KG1 (cell line): ENCODE measurements at places on chromosomes 4 and X.

- no peak for DNase-seq
Measured at GRCh38 chr4:143311924-143312323, 24.8 kb upstream of the GAB1 start.

DNA sequence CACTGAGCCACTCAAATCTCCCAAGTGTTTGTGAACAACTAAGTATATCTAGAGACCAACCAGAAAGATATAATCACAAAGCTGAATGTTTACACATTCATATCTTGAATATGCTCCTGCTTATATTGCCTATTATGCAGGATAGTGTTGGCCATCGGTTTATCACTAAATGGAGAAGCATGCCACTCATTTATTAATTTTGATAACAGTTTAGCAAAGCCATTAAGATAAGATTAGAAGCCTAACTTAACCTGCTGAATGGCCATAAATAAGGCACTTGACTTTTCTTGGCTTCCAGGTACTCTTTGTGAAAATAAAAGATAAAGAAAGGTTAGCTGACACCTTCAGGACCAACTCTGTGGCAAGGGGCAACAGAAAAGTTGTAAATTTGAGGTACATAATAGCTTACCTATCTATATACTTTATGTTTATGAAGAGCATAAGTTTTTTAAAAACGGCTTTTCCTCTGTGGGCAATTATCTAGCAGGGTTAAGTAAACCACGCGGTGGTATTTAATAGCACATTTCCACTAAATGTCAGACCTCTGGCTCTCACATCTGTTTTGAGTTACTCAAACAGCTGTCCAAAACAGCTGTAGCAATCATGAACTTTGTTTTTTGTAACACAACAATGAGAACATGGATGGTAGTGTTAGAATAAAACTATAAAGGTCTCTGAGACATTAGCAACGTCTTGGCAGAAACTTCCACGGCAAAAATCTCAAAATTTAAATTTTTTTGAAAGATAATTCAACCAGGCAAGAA lies 58.8 kb upstream of the FTHL17 start:
- no peak for DNase-seq

DNA sequence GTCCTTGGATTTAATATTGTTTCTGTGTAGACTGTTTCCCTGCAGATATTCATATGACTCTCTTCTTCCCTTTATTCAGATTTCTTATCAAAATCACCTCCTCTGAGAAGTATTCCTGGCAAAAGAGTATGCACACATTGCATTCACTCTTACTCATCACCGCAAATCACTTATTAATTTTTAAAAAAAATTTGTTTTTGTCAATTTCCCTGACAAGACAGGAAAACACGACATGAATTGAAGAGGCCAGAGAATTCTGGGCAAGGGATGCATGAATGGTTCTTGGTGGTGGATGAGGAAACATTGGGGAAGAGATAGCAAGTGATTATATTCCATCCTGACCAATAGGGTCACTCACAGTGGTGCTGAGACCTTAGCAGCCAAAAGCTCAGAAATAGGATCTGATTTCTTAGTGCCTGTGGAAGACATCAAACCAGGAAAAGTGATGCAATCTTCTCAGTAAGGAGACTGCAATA lies 522.5 kb upstream of the AGA start:
- DNase-seq, result no peak

- DNase-seq, result no peak
Measured at GRCh38 chr4:184350964-184351363, 123.4 kb downstream of the IRF2 start.

DNA sequence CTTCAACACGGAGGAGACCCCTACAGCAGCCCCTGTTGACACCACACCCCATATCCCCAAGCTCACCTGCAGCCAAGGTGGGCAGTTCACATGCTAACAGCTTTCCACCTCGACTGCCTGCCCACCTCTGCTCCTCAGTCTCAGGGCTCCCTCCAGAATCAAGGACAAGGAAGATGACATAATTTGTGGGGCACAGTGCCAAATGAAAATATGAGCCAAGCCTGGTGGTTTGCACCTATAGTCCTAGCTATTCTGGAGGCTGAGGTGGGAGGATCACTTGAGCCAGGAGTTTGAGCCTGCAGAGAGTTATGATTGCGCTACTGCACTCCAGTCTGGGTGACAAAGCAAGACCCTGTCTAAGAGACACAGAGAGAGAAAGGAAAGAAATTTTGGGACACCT lies 516.3 kb downstream of the BCOR start:
- DNase-seq, result no peak

GRCh38 chrX:69189576-69190371 lies 24.5 kb upstream of the PJA1 start:
- DNase-seq, result no peak

- DNase-seq, result no peak
Measured at GRCh38 chr4:146469022-146469421, 52.7 kb downstream of the SLC10A7 start.

GRCh38 chr4:498328-498904 lies 540 bp downstream of the ZNF721 start:
- no peak for DNase-seq

DNA sequence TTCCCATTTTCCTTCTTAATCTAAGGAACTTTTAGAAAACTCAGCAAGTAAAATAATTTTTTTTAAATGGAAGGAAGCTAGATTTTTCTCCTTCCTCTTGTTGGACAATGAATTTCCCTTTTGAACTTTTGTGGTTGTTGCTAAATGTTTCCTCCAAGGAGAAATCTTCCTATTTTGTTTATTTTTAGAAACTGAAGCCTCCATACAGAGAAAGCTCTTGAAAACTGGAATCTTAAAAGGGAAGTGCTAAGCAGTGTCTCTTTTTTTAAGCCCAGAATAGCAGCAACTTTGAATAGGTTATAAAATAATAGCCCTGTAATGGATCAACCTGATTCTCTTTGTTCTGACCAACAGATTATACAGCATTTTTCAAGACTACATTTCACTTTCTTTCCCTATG lies 15.1 kb upstream of the DCLK2 start:
- no peak for DNase-seq

DNA sequence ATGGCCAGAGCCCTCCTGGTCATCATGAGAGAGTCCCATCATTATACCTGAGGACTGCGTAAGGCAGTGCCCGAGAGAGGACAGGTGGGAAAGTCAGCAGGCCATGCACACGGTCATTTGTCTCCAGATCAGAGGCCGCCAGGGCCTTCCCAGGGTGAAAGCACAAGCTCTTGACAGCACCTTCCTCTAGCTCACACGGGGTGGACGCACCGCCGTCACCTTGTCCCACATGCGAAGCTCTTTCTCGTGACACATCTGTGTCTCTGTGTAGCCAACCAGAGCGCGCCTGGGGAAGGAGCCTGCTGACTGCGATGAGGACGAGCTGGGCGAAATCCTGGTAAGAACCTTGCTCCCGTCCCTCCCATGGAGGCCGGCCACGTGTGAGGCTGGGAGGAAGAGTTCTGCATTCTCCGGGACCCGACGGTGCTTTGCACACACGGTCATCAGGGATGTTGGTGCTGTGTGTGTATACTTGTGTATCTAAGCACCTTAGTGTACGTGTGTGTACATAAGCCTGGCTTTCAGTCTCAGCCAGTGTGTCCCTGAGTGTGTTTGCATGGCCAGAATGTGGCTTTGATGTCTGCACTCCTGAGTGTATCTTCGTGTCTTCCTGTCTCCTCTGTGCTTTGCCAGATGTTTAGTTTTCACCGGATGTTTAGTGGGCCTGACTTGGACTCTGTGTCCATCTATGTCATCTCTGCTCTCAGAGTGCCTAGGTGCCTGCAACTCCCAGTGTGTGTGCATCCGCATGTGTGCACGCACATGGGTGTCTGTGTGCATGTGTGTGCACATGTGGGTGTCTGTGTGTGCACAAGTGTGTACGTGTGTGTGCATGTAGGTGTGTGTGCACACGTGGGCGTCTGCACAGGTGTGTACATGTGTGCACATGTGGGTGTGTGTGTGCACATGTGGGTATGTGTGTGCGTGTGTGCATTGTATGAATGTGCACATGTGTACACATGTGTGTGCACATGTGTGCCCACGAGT lies 15.1 kb downstream of the ATP5ME start:
- no peak for DNase-seq

DNA sequence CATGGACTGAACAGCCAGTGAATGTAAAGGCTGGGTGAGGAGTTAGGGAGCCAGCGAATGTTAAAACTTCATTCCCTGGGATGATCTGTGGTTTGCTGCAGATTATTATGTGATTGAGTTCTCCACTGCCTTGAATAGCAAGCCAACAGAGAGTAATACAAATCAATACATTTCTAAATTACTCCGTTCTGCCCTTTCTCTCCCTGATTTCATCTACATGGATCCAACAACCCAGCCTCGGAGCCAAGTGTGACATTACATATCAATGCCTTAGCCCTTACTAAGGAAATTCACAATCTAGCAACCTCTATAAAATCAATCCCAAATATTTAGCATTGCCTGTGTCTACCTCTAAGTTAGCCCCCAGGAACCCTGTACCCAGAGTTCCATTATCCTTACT lies 11.0 kb downstream of the HSD17B13 start:
- no peak for DNase-seq

DNA sequence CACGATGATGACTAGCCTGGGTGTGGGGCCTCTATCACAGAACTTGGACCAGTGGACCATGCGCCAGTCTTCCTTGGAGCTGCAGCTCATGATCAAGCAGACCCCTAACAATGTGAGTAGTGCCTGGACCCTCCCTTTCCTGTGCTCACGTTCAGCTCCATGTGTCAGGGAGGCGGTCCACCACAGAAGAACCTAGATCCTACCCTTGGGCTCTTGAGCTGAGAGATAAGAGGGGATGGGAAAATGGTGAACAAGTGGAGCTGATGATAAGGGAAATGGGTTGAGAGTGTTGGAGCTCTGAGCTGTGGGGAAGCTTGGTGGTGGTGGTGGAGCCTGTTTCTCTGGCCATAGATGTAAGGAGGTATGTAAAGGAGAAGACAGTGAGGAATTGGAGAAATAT lies 13.1 kb downstream of the MED12 start:
- no peak for DNase-seq

- DNase-seq, result no peak
Measured at GRCh38 chrX:103309860-103310554, 783 bp downstream of the BEX2 start.

DNA sequence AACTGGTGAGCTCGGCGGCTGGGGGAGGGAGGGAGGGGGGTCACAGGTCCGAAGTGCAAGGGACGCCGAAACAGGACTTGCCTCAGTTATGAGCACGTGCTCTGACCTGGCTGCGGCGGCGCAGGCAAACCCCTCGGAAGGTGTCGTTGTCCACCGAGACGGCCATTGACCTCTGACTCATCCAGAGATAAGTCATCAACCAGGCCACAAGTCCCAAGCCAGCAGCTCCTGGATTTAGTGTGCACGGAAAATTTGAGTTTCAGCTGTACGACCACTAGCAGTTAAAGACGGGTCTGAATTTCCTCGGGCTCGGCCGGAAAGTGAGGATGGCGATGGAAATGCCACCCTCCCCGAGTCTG lies 674 bp downstream of the SH3D19 start:
- DNase-seq, result no peak

DNA sequence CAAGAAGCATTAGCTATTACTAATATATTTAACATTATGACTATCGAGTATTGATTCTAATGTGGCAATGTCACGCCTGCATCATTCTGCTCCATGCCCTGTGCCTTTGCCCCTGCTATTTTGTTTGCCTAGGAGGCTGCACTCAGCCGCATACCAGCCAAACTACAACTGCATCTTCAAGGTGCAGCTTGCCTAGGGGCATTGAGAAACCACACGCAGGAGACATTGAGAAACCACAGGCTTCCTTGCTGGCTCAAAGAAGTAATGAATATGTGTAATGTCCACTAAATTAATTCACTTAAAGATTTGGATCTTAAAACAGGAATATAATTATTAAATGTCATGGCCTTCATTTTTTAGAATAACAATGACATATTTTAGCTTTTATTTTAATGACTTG lies 683.6 kb upstream of the TENM3 start:
- no peak for DNase-seq

DNA sequence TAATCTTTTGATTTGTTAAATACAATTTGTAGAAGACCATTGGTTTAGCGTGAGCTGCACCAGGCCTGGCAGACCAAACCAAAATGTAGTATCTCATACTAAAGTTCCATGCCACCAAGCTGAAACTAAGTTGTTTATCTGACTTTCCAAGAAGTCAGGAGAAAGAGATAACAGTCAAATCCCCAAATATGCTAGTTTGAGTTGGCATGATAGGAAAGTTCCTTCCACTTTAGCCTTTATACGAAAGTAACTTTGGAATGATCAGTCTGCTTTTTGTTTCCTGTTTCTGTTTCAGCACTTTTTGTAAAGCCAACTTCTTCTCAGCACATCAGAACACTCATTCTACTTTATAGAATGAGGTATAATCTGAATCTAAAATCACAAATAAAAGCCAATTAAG lies 449.2 kb downstream of the GRXCR1 start:
- DNase-seq, result no peak

- no peak for DNase-seq
Measured at GRCh38 chr4:25007598-25007997, 23.1 kb downstream of the LGI2 start.
